ENCODE measurements at places on chromosomes 1 and 21.

- DNase-seq: no peak
These were observed 1812.9 kb downstream of the PLA2G4A start for GRCh38 chr1:188641566-188642211.

GRCh38 chr21:38997051-38997842 is 186.0 kb downstream of the PSMG1 start:
- DNase-seq: no peak

DNA sequence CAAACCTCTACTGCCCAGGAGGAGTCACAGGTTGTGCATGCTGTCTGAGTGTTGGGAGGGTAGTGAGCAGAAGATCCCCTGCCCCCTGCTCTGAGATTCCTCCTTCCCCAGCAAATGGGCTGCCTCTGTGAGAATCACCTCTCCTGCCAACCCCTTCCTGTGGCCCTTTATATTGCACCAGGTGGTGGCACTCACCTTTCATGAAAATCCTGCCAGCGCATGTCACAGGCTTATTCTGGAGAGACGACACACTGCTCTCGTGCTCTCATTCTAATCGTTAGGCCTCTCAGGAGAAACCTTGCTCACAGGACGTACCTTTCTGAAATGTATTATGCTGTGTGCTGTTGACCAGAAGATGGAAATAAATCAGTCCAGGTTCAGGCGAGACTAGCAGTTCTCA is 113.7 kb downstream of the RGL1 start:
- DNase-seq: no peak

DNA sequence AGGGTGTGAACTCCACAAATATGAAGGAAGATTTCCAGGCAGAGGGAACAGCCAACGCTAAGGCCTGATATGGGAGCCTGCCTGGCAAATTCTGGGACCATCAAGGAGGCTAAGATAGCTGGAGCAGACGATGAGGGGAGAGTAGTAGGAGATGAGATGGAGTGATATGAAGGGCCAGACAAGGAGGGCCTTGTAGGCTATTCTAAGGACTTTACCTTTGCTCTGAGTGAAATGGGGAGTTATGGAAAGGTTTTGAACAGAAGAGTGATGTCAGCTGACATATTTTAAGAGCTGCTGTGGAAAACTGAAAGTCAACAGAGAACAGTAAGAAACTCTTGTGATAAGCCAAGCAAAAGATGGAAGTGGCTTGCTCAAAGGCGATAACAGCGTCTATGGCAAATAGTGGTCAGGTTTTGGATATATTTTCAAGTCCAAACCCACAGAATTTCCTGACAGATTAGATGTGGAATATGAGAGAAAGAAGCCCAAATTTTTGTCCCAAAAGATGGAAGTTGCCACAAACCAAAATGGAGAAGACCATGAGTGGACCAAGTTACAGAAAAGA is 2.1 kb upstream of the TP53BP2 start:
- no peak for DNase-seq

GRCh38 chr21:42381347-42381984 is 14.4 kb downstream of the TMPRSS3 start:
- peak; percentile 63 for DNase-seq

DNA sequence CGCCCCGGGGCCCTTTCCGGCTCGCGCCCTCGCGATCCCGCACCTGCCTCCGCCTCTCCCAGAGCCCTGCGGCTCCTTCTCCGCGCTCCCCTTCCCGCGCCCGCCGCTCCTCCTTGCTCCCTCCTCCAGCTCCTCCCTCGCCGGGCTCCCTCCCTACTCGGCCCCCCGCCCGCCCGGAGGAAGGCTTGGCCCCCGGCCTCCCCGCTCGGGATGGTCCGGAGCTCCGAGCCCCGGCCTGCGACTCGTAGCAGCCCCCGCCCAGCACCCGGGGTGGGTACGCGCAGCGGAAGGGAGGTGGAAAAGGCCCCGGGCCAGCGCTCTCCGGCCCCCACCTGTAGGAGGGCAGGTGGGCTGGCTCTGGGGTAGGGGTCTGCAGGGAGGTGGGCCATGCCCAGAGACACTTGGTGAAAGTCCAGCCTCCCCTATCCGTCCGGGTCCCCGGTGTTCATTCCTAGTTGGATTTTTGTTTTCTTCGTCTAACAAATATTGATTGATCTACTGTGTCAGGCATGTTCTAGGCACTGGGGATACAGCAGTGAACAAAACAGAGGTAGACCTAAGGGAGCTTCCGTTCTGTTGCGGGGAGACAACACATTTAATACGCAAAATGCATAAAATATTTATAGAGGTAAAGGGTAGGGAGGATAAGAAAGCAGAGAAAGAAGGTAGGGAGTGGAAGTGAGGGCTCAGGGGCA is at the start of gene HTR1D:
HTR1D (minus strand) TSS at position 82 of the 695 bp plus-strand sequence. CDS start 23,283 bp downstream, outside the sequence.
- DNase-seq: no peak

DNA sequence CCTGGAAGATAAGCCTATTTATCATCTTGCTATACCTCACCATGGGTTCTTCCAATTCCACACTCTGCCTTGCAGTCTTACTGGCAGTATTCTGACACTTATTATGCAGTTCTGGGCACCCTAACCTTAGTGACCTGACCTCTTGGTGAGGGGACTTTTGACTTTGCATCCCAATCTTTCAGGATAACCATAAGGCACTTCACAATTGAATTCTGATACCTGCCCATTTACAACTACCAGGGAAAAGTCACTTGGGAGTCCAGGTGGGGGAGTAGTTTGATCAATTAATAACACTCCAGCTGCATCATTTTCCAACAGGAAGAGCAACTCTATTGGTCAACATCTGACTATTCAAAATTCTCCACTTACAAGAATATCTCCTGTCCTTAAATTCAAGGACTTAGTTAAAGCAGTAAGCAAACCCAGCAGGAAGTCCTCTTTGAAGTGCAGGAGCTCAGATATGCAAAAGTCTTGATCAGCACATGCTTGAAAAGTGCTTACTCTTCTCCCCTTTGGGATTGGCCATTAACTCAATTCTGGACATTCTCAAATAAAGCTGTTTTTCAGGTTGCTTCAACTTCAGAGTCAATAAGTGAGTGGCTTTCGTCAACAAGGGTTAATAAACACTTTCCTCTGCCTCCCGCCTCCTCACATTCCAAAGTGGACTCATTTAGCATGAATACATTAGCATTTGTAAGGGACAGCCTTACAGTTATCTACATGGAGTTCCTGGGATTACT is 177.4 kb upstream of the NRIP1 start:
- no peak for DNase-seq

GRCh38 chr1:55445416-55445815 is 230.3 kb upstream of the USP24 start:
- DNase-seq: no peak

- DNase-seq: no peak
These were observed 28.9 kb downstream of the OBSCN start for GRCh38 chr1:228236744-228237143.

GRCh38 chr1:175273376-175274031 is 80.9 kb upstream of the KIAA0040 start:
- DNase-seq: no peak

DNA sequence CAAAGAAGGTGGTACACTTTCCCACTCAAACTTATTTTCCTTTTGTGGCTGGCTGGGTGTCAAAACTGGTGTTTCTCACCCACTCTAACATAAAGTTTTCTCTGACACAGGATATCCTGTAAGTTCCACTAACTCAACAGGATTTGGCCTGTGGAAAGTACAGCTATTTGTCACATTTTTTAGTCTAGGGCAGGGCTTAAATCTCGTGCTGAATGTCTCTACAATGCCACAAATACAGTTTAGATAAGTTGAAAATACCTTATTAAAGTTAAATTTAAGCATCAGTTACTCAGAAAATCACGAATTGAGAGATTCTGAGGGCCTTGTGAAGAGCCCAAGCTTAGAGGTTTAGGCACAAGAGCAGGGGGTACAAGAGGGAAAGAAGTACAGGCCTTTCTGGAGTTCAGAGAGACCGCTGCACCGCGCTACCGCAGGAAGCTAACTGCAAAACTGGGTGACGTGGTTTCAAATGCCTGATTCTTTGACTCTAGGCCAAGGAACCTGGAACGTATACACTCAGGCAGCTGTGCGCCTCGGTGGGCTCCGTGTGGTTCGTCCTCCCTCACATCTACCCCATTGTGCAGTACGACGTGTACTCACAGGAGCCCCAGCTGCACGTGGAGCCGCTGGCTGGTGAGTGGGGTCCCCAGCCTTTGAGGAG is 23.4 kb upstream of the PWP2 start:
- DNase-seq: peak; percentile 87

GRCh38 chr1:150927624-150928023 is 1.5 kb downstream of the SETDB1 start:
- DNase-seq: no peak

All from CD8-positive, alpha-beta T cell (primary cell).